ENCODE measurements at places on chromosomes 3 and 15.

DNA sequence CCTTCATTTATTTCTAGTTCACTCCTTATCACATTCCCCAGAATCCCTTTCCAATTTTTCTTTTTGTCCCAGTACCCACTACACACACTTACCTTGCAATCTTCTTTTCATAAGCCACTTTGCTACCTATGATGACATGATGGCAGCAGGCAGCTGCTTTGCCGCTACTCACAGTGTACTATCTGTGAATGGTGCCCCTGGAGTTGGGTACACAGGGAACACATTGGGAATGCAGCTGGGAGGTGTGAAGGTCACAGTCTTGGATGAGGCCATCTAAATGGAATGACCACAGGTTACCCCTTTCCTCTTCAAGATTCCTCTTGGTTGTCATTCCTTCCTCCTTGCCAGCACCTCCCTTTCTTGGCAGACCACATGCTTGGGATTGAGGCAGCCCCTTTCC, 20.8 kb upstream of the TNIK start:
- no peak for DNase-seq

- no peak for DNase-seq
Observed at GRCh38 chr15:101520395-101520794, 30.9 kb upstream of the PCSK6 start.

GRCh38 chr3:186152889-186153292, 44.0 kb upstream of the ETV5 start:
- no peak for DNase-seq

DNA sequence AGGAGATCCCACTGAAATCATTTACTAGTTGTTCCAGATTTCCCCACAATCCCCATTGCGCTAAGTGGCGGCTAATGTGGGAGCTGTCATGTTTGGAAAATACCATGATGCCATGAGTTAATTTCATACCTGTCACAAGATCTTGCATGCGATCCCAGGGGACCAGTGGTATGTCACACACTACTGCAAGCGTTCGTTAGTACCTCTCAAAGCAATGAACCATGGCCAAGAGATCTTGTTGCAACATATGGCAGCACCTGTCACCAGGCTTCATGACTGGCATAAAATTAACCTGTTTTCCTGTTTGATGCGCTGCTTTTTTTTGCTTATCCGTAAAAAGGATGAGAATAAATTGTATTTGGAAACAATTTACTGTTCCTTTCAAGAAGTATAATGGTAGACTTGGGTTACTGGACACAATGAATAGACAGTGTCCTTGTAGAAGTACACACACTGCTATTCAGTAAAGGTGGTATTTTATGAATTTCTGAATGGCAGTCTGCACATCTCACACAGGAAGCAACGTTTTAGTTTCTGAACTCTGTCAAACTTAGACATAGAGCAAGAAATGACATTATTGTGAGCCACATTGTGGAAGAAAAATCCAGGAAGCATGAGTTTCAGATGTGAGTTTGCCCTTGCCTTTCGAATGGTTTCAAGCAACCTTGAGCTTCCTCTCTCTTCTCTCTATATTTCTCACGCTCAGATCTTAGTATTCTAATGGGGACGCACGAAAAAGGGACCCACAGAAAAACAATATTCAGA, 81.9 kb downstream of the CHL1 start:
- DNase-seq = no peak

- no peak for DNase-seq
Observed at GRCh38 chr3:17579289-17580031, 163.0 kb downstream of the TBC1D5 start.

GRCh38 chr3:193736616-193737015, 143.6 kb downstream of the OPA1 start:
- no peak for DNase-seq

DNA sequence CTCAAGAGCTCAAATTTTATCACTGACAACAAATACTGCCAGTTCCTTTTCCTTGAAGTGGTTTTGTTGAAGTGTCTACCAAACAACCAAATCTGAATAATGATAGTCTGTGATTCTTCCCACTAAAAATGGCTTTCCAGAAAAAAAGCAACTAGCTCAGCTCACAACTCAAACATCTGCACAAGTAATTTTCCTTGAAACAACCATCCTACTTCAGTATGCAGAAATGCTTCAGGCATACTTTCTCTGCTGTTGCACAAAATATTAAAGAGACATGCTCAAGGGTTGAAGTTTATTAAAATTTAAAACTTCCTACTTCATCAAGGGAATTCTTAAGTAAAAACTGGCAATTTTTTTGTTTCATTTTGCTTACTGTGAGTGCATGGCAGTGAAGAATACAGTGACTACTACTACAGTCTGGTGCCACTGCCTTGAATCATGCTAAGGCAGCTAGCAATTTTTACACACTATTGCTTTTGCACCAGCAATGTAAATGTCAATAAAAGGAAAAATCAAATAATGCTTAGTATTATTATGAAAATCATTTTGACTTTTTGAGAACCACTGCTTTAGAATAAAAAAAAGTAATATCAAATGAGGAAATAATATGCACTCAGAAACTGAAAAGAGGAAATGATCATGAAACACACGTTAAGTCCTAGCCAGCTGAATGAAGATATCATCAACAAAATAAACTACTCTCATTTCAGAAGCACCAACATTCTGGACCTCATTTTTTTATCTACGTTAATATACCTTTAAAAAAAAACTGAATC, 33.6 kb downstream of the VPS13C start:
- DNase-seq = no peak

DNA sequence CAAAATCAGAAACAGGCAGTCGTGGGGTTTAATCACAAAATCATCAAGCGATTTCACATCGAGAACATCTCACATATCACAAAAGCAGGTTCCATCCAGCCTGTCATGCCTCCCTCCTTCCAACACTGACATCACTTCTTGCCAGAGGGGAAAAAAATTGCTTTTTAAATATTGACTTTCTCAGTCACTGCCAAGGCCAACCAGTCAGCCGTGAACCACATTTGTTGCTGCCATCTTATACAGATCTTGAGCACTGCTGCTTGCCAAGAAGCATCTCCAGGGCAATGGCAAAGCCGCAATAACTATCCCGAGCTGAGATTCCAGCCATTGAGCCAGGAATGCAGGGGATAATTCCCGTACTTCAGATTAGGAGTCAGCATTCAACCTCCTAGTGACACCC, 174.6 kb downstream of the ANXA2 start:
- no peak for DNase-seq

GRCh38 chr3:64057231-64057630, 33.9 kb upstream of the PSMD6 start:
- no peak for DNase-seq

GRCh38 chr3:143914257-143914656, 57.4 kb upstream of the DIPK2A start:
- DNase-seq = no peak

- no peak for DNase-seq
Observed at GRCh38 chr3:197327701-197328100, 29.3 kb upstream of the DLG1 start.

- DNase-seq = no peak
Observed at GRCh38 chr15:76711351-76711827, 193.8 kb downstream of the SCAPER start.

DNA sequence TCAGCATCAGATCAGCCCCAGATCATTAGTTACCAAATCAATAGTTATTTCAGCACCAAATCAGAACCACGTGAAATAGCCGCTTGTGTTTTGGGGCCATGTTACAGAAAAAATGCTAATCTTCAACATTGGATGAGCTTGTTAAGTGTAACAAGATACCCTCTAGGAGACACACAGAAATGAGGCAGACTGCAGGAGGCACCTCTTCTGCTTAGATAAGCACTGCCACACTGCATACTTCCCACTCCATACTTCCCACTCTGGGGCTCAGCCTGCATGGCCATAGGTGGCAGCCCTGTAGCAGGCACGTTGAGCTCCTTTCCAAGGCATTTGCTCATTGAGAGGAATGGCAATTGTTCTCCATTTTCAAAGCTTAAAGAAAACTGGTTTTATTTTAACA, 73.3 kb downstream of the CHCHD6 start:
- DNase-seq = no peak

DNA sequence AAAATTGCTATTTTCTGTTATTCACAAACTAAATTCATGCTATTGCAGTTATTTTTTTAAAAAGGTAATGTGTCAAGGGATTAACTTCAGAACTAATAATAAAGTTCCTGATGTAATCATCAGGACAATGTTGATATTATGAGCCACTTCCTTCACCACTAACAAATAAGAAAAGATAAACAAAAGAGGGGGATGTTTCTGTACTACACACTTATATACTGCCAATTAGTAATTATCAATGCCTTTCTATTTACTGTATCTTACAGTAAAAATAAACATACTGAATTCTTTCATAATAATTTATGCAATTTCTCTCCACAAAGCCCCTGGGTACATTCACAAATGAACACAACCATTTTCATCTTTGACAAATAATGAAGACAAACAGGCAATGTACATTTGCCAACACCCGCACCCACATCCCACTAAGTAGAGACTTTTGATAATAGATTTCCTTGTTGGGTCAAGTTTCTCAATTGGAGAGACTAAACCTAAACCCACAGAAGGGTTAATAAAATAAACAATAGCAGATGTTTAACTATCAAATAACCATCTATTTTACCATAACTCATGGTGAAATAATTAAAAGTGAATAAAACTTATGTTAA, 3.7 kb downstream of the CBLB start:
- DNase-seq = no peak

GRCh38 chr15:94586099-94586498, 354.7 kb downstream of the MCTP2 start:
- no peak for DNase-seq

GRCh38 chr3:126057936-126058335, 26.0 kb downstream of the SLC41A3 start:
- DNase-seq = no peak

GRCh38 chr15:73308305-73308704, 60.5 kb downstream of the HCN4 start:
- no peak for DNase-seq

DNA sequence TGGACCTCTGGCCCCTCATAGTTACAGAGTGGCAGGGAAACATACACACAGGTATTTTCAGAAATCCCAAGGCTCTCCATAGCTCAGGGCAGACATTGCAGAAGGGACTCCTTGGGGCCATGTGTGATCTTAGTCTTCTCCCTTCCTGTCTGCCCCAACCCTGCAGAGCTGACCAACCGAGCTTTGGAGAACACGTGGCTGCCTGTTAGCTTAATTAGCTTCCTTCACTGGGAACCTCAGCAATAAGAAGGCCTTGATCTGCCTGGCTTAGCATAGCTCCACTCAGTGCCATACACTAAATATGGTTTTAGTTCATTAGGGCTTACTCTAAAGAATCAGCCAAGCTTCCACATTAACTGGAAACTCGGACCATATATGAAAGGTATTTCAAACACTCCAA, 12.3 kb downstream of the LYZL4 start:
- no peak for DNase-seq

DNA sequence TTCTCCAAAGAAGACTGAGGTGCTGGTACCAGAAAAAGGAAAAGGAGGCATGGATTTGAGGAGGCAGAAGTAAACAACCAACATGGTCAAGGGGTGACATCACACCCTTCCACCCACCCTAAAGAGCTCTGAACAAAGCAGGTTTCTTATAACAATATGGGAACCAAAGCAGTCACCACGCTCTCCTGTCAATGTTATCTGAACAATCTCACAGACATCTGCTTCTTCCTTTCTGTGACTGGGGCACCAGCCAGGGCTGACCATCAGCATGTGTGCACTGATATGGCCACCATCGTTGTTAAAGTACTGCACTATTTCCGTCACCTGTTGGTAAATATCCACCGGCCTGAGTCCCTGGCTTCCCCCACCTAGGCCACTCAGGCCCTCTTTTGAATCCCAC, 252.9 kb downstream of the SHQ1 start:
- no peak for DNase-seq

- no peak for DNase-seq
Observed at GRCh38 chr3:152026033-152026556, 152.7 kb downstream of the SUCNR1 start.

- DNase-seq = no peak
Observed at GRCh38 chr3:25854635-25855034, 64.7 kb downstream of the OXSM start.

DNA sequence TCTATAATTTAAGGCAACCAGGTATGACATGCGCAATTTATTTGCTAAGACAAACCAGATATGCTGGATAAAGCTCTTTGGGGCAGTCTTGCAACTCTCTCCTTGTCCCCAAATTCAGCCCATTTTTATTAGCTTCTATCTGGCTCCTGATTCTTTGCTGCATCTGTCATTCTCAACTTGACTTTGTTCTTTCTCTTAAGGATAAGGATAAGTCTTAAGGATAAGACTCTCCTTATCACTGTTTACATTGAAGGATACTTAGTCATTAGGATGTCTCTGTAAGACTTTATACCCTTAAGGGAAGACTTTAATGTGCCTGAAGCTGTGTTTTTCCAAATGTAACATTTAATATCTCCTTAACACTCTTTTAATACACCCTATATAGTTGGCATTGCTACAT, 49.2 kb downstream of the ALCAM start:
- no peak for DNase-seq
